ENCODE measurements at places on chromosomes 3 and 15. TPM values are rescaled to one million over a fixed set of nuclear protein-coding genes. Genes with fewer than 3 reads are reported as not detected.

DNA sequence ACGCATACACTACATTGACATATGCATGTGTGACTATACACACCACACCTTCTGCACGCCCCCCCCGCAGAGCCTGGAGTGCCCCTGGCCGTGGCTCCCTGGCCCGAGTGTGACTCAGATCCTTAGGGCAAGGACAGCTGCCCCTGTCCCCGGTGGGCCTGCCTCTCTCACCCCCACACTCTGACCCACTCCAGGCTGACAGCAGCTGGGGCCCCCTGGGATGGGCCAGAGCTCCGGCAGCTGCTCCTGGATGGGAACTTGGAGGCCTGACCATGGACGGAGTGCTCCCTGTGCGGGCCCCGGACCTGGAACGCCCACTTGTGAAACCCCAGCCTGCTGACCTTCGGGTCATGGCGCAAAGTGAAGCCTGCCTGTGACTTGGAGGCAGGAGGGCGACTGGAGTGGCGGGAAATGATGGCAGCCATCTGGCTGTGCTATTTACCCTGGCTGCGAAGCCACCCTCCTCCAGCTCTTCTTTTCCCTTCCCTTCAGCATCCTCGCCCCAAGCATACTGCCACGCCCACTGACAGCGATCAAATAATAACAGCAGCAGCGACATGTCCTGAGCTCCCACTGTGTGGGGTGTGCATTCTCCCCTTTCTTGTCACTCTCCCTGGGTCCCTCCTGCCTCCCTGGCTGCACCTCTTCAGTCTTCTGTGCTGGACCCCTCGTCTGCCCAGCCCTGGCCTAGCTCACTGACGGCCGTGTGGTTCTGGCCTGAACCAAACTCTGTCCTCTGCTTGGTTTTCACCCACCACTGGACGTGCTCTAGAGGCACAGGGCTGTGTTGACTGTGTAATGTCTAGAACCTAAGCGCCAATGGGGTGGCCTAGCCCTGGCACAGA lies 90.7 kb upstream of the MEF2A start:
- DNase-seq: no peak

DNA sequence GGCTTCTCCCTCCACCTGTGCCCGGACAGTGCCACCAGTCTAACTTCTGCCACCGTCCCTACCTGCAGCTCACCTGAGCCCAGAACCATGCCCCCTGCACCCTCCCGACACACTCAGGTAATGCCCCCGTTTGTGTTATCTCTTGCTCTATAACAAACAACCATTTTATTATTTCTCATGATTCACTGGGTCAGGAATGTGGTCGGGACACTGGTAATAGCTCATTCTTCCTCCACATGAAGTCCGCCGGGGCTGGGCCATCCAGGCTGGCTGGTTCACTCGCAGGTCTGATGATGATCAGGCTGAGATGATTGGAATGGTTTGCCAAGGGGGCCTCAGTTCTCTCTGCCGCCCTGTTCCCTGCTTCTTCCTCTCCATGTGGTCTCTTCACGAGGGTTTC lies 20.3 kb upstream of the NR2E3 start:
- DNase-seq: no peak

- DNase-seq: no peak
Measured at GRCh38 chr3:55728461-55729100, 241.5 kb upstream of the WNT5A start.

DNA sequence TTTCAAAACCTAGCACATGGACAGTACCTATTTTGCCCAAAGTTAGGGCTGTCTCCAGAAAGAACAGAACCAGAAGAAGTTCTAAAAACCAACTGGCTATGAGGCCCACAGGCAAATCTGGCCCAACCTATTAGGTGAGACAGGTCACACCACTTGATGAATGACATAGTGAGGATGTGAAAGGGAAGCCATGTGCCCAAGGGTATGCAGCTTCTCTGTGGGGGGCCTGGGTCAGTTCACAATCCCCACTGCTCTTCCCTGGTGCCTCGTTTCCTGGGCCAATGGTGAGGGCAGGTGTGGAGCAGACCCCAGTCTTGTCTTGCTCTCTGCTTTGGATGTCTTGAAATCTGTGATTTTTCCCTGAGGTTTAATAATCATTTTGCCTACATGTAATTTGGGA lies 8.9 kb downstream of the INSYN1 start:
- no peak for DNase-seq

DNA sequence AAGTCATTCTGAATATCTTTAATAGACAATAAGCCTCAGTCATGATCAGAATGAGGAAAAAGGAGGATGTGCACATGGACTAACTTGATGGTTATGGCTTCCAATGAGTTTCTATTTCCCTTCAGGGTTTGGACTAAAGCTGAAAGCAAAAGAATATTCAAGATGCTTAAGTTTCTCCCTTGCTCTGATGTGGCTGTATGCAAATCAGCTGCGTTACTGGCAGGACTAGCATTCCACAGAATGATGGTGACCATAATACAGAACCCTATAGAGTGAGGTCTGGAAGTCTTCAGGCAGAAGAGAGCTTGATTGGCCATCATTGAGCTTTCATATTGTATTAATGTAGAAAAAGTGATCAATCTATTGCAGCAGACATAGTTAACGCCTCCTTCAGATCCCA lies 466.0 kb downstream of the NLGN1 start:
- no peak for DNase-seq

DNA sequence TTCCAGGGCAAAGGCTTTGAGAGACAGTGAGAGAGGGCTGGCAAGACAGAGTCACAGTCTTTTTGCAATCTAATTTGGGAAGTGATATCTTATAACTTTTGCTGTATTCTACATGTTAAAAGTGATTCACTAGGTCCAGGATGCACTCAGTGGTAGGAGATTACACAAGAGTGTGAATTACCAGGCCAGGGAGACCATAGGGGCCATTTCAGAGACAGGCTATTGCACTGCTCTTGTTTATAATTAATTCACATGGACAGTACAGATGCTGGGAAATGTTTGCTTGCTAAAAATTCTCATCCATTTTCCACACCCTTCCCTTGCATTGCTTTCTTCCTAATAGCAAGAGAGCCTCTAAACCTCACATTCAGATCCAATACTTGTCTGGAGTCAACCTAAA lies 22.6 kb upstream of the POMGNT2 start:
- DNase-seq: no peak

DNA sequence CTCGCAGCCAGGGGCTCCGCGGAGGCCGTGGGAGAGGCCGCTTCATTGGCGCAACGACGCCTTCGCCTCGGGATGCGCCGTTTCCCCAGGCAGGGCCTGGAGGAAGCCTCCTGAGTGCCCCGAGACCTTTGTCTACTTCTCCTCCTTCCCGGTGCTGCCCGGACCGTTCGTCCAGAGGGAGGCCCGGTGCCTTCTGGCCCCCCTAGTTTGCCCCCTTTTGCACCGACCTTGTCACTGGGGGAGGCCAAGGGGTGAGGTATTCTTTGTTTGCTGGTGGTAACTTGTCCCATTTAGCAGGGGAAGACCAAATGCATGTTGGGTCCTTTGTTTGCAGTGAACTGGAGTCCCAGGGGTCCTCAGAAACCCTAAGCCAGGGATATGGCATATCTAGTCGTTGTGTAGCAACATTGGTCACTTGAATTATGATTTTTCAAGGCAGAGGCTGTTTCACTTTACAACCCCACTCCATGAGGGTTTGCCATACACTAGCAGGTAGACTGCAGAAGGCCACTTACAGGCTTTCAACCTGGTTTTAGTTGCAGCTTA lies 615 bp downstream of the DHX30 start:
- DNase-seq: peak; percentile 41

DNA sequence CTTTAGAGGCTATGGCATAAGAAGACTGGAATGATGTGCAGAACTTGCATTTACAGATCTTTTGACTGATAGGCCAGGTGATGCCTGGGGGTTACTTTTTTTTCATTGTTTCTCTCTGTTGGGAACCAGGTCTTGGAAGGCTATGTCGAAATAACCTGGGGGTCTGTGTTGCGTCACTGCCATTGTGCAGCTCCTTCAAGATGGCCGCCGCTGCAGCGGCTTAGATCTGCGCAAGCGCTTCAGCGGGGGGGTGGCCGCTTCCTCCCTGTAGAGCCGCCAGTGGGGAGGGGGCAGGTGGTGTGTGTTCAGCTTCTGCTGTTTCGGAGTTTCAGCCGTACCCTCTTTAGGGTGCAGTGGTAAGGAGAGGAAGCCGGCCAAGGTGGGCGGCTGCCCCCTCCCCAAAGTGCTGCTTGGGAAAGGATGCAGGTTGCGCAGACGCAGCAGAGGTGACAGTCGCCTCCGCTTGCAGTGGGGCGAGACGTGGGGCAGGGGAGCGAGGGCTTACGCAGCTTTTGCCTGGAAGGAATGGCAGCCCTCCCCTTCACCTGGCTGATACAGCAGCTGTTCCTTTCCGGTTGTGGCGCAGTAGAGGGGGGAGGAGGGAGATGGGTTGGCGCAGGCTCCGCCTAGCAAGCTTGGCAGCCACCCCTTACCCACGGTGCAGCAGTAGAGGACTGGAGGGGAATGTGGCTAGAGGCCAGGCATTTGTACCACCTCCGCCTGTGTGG lies 1.5 kb downstream of the SNRPN start:
- DNase-seq: peak; percentile 62

DNA sequence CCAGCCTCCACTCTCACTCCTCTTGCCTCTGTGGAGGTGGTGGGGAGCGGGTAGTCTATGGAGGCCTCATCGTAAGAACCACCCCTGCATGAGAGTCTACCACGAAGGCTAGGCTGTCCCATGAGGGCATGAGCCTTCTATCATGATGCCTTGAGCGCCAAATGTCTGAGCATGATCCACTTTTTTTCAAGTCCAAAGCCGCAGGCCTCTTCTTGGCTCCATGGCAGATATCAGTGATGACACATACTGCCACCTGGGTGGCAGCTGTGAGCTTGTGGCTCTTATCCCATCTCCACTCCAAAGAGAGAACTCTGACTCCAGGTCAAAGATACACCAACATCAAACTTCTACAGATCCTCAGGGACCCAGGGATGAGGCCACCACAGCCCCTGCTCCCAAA lies 13.5 kb downstream of the POC1A start:
- DNase-seq: no peak

- no peak for DNase-seq
Measured at GRCh38 chr3:81277853-81278252, 483.6 kb downstream of the GBE1 start.

DNA sequence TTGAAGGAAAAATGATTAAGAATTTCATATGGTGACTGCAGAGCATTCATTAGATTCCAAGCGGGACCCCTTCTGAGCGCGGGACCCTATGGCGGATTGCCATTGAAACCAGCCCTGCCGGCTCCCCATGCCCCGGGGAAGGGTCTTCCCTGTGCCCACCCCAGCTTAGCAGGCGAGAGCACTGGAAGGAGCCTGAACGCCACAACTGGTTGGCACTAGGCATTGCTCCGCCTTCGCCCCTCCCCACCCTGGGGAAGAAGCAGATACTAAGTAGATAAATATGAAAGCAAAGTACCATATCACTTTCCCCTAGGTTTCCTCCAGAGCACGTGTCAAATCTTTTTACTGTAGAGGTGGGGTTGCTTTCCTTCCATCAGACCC lies 70.7 kb downstream of the CYP19A1 start:
- no peak for DNase-seq

- DNase-seq: no peak
Measured at GRCh38 chr3:12234906-12235305, 54.0 kb upstream of the PPARG start.

GRCh38 chr3:64617610-64618009 lies 70.2 kb downstream of the ADAMTS9 start:
- no peak for DNase-seq

DNA sequence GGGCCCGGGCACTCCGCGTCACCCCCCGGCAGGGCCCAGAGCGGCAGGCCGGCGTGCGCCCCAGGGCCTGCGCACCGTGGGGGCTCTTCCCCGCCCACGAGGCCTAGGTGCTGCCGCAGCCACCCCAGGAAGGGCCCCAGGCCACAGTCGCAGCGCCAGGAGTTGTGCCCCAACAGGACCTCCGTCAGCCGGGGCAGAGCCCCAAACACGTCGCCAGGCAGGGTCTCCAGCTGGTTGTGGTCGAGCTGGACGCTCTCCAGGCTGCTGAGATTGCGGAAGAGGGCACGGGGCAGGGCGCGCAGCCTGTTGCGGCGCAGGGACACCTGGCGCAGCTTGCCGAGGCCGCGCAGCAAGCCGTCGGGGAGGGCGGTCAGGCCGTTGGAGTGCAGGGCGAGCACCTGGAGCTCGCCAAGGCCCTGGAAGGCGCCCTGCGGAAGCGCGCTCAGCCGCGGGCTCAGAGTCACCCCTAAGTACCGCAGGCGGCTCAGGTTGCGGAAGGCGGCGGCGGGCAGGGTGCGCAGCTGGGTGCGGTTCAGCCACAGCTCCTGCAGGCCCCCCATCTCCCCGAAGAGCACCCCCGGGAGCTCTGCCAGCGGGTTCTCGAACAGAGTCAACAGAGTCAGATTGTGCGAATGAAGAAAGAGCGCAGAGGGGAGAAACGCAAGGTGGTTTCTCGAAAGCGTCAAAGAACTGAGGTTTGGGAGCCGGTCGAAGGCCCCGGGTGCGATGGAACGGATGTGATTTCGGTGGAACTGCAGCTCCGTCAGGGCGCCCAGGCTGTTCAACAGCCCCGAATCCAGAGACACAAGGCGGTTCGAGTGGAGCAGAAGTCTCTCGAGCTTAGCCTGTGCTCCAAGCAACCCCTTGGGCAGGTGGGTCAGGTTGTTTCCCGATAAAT lies 2.0 kb downstream of the GP5 start:
- DNase-seq: peak; percentile 20

GRCh38 chr3:99700631-99701268 lies 62.4 kb downstream of the COL8A1 start:
- DNase-seq: no peak

- no peak for DNase-seq
Measured at GRCh38 chr3:158273656-158274055, 163.8 kb downstream of the RSRC1 start.

- DNase-seq: no peak
Measured at GRCh38 chr3:148916132-148916531, 51.0 kb downstream of the CPA3 start.

- no peak for DNase-seq
Measured at GRCh38 chr15:52290800-52291199, 4.8 kb downstream of the MYO5C start.

Gene HCN4
- polyA plus RNA-seq: 1.00 TPM

Gene BUB1B
- polyA plus RNA-seq: 30.4 TPM

Gene GOLGA8G
- 0.29 TPM for polyA plus RNA-seq

Gene SIDT1
- 3.2 TPM for polyA plus RNA-seq

Gene IL20RB
- 0.46 TPM for polyA plus RNA-seq

Gene MAP6D1
- 0.57 TPM for polyA plus RNA-seq

Gene RTP1
- polyA plus RNA-seq: not detected

Gene FAM174B
- 37.9 TPM for polyA plus RNA-seq

Gene ACKR4
- polyA plus RNA-seq: 1.5 TPM

Gene FBXW12
- polyA plus RNA-seq: 0.33 TPM

Gene ZDHHC19
- 0.30 TPM for polyA plus RNA-seq

Gene HYAL3
- 3.1 TPM for polyA plus RNA-seq

Gene NOX5
- polyA plus RNA-seq: 0.89 TPM

Gene NRROS
- polyA plus RNA-seq: 3.7 TPM

Gene MAP1A
- 8.9 TPM for polyA plus RNA-seq

Gene P3H2
- polyA plus RNA-seq: 128 TPM

Data from right renal pelvis (tissue), 4 donors.